ENCODE measurements at places on chromosomes 3 and 15.

DNA sequence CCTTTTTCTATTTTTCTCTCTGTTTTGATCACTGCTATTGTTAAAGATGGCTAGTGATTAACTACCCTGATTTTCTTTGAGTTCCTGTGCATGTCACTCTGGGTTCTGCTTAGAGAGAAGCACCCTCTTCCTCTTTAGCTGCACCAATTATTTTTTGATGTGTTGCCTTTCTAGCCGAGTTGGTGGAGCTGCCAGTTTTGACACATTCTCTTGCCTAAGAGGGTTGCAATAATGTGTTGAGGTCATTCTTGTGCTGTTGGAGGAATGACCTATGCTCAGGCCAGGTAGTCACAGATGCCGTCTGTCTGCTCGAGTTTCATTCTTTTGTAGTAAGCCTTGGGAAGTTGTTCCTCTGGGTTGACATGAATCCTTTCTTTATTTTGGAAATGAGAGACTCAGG, 84.6 kb upstream of the DPH6 start:
- DNase-seq: no peak

- DNase-seq: no peak
Observed at GRCh38 chr3:101195951-101196713, 124.2 kb downstream of the IMPG2 start.

DNA sequence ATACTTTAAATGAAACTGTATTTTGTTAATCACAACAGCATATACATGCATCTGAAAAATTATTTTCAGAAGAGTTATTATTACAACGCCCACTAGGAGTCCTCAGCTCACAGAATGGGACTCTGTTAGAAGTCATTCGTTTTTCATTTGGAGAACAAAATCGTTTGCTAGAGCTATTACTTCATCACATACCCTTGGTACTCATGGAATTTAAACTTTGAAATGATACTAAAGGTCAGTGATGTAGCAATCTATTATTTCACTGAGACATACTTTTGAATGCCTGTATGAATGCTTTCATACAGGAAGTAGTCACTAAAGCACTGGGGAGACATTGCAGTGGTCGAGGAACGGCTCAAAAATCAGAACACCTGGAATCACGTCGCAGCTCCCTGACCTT, 198.1 kb downstream of the MBNL1 start:
- DNase-seq: no peak

GRCh38 chr3:28575100-28575745, 226.6 kb upstream of the AZI2 start:
- DNase-seq: no peak

DNA sequence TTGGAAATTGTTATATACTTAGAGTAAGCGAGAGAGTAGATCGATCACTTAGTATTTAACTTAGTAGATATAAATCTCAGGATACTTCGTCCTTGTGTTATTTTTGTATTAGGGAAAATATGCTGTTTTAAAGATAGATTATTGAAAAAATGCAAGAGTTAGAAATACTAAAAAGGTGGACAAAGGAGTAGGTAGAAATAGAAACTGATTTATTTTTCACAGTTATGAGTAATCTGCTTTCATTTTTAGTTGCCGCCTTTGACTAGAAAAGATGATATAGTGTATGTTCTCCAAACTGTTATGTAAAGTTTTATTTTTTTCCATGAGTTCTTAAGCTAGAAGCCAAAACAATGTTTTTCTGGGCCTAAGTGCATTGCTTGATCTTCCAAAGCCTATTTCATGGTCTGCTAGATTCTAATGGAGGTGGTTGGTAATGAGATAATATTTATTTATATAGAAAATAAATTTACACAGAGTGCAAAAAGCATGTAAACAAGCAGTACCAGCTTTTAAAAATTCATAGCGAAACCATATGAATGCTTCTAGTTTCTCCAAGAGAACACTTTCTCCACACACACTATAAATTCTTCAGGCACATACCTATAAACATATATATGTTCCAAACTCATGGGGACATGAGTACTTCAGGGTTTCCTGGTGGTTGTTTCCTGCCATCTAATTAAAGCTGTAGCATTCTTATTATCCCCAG, 61.1 kb downstream of the DIPK2A start:
- DNase-seq: no peak

DNA sequence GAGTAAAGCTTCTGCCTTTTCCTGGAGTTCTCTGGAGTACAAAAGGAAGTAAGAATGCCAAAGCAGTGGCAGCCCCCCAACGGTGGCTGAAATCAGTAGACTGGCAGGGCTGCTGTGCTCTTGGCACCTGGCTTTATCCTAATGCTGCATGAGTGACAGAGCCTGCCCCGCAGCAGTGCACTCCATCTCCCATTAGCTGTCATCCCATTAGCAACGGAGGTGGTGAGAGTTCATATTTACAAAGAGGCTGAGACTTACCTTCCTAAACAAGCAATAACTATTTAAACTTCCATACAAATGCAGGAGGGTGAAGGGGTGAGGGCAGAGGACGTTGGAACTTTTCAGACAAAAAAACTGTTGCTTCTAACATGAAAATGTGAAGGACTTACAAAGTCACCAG, 51.9 kb downstream of the SERPINI1 start:
- DNase-seq: no peak

DNA sequence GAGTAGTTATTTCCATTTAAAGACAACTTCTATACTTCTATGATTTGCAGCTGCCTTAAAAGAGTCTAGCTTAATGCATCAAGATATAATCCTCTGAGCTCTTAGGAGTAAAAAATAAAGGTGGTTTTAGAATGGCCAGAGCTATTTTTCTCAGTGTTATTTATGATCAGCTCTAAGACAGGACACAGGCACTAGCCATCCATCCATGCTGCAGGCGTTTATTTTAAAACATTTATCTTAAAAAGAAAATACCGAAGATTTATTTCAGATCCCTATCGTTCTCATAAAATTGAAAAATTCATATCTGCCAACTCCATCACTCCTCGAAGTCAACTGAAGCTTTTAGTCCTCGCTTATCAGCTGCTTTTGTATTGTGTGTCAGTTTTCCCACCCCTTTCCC, 243.5 kb downstream of the CLSTN2 start:
- no peak for DNase-seq

DNA sequence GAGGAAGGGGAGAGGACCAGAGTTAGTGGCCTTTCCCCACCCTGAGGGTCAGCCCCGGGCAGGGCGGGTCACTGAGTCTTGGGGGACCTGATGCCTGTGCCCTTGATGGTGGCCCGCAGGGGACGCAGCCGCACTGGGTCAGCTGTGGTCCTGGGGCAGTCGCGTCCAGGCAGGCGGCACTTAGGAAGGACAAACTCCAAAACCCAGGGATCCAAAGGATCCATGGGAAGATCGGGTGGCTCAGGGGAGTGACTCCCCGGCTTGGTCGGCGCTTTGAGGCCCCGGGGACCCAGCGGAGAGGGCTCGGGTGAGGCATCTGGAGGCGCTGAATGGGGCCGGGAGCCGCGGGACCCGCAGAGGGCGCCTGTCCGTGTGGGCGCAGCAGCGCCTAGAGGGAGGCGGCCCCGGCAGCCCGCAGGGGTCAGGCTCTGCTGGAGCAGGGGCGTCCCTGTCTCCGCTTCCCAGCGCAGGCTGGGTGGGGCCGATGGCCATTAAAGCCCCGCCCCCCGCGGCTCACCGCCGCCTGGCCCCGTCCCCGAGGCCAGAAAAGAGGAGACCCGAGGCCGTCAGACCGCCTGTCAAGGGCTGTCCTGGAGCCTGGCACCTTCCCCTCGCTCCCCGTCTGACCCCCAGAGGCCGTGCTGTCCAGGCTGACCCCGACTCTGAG, 17.5 kb downstream of the CIDEC start:
- DNase-seq: peak; percentile 46

- DNase-seq: no peak
Observed at GRCh38 chr15:95853350-95853749, 477.1 kb upstream of the NR2F2 start.

GRCh38 chr3:107910713-107911259, 180.0 kb downstream of the CD47 start:
- DNase-seq: peak; percentile 61

- DNase-seq: peak; percentile 17
Observed at GRCh38 chr3:29280404-29281093, at the start of gene RBMS3. RBMS3 (plus strand) TSS chr3:29281071.

GRCh38 chr3:35780800-35781199, 141.5 kb downstream of the ARPP21 start:
- DNase-seq: no peak

DNA sequence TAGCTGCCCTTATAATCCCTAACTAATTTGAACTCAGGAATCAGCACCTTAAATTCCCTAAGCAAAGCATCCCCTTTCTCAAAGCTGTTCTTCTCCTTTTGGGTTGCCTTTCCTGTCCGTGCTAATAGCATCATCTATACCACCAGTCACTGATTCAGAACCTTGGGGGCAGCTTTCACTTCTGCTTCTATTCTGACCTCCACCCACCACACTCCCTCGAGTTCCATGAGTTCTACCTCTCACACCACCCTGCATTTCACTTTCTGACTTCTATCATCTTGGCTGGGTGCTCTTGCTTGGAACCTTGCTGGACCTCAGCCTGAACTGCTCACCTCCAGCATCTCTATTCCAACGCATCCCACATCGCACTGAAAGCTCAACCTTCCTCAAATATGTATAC, 55.4 kb upstream of the KCNMB2 start:
- no peak for DNase-seq

GRCh38 chr3:43790476-43790875, 99.7 kb downstream of the ABHD5 start:
- DNase-seq: no peak

GRCh38 chr3:193816656-193817311, 223.8 kb downstream of the OPA1 start:
- no peak for DNase-seq

DNA sequence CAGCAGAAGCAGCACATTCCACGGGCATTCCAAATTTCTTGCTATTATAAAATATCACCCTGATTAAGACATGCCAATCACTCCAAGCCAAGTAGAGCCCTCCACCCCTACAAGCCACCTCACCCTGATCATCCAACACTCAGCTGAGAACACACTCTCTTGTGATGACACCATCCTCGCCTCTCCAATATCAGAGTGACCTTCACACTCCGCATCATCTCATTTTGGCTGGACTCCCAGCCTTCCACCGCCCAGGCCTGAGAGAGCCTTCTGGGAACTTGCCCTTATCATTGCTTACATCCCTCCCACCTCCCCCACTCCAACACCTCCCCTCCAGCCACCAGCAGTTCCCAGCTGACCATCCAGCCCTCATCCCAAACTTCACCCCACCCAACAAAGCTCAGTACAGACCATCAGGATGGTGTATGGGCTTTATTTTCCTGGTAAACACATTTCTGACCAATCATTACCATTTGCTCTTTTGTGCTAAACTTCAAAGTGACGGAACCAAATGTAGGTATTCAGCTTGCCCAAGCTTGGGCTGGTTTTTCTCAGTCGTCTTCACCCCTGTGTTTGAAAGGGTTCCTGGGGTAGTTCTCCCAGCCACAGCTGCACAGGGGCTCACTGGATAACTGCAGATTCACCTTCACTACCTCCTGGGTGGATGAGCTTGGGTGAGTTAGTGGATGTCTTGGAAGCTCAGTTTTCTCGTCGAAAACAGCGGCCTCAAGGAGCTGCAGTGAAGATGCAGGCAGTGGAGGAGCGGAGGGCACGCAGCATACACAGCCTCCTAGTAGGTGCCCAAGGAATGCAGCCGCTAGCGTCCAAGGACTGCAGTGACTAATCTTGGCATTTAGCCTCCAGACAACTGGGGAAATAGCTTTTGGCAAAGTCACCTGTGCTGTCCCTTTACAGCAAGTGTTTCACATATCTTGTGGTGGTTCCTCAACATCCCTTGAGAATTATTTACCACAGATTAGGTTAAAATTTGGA, 115.1 kb downstream of the LIPC start:
- no peak for DNase-seq

DNA sequence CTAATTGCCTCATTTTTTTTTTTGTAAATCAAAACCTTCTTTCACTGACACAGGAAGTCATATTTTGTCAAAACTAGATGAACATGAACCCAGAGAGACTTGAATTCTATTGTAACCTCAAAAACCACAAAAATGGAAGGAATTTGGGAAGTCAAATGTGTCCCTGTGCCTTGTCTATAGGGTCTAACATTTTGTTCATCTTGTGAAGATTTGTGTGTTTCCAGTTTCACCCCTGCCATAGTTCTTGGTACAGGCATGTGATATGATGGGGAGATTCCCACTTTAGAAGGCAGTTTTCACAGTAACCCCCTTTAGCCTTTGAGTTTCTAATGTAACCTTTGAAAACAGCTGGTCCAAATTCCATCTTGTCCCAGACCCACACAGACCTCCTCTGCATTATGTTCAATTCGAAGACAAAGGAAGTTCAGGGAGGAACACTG, 318.5 kb upstream of the ADAMTS9 start:
- no peak for DNase-seq

DNA sequence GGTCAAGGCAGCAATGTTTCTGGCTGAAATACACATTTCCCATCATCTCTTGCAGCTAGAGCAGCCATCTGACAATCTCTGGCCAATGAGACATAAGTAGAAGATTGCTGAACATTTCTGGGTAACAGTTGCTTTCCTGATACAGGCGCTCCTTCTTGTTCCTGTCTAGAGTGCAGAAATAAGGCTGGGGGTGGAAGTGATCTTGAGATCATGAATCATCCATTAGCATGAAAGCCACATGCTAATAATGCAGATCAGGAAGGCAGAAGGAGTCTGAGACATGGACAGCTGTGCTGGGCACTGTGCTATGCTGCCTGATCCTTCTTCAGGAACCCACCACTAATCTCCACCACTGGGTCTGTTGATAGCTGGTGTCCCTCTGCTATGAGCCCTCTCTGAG, 14.8 kb upstream of the TMEM108 start:
- DNase-seq: no peak

DNA sequence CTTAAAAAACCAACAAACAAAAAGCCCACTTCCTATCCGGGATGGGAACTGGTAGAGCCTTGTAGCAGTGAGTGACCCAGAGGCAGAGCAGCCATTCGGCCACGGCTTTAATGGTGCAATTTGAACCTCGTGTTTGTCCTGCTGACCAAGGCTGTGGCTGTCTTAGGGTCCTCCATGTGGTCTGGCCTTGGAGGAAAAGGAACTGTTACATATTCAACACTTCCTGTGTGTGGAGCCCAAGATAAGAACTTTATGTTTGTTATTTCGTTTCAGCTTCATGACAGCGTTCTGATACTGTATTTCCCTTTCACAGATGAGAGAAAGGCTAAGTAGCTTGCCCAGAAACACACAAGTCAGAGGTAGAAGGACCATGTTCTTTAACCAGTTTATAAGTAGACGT, 269.8 kb downstream of the SV2B start:
- DNase-seq: no peak

DNA sequence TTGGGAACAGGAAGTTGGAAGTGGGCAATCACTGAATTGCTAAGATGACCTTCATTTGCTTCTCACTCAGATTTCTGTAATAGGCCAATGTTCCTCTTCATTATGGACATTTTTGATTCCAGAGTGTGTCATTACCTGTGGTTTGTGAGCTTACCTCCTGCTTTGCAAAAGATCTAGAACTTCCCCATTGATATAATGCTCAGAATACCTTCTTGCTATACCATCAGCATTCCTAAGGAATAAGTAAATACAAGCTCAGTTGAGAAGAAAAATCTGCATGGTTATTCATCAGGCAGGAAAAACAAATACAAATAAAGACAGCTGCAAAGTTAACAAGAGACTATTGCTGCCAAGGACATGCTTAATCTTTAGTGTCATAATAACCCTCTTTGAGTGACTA, 5.6 kb upstream of the RPL14 start:
- no peak for DNase-seq

- no peak for DNase-seq
Observed at GRCh38 chr3:189053322-189053721, 118.4 kb upstream of the TPRG1 start.

- DNase-seq: no peak
Observed at GRCh38 chr3:143672396-143673165, 175.7 kb downstream of the SLC9A9 start.

Data from activated CD4-positive, alpha-beta memory T cell treated with anti-CD3 and anti-CD28 coated beads for 36 hours (primary cell).